Colonic mucosa (tissue), 4 donors: ENCODE measurements at places on chromosomes 2 and 18. TPM values are rescaled to one million over a fixed set of nuclear protein-coding genes. Genes with fewer than 3 reads are reported as not detected.

DNA sequence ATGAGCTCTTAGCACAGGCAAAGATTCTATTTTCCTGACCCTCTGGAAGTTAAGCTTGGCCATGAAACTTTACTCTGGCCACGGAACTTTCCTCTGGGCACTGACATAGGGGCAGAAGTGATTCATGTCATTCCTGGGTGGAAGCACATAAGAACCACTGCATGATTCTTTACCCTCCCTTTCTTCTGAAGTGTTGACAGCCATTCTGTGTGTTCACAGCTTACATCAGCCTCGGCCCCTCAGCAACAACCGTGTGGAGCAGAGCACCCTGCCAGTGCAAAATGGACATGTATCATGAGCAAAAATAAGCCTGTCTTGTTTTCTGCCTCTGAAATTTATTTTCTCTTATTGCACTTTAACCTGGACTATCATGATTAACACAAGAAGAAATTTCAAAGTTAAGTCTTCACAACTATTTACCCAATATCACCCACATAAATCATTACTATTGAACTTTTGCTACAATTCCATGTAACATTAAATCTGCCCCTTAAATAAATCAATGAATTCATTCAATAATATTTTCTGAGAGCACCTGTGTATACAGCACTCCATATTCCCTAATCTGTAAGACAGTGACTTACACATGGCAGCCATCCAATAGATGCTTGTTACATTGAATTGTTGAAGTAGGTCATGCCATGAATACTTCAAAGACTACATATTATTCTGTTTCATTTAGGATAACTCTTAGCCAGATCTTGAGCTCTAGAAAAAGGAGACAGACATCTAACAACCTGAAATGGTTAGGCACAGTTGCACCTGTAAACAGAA, 531.9 kb downstream of the IRS1 start:
- DNase-seq, result no peak

Gene BOLA3
- 44.8 TPM for total RNA-seq

DNA sequence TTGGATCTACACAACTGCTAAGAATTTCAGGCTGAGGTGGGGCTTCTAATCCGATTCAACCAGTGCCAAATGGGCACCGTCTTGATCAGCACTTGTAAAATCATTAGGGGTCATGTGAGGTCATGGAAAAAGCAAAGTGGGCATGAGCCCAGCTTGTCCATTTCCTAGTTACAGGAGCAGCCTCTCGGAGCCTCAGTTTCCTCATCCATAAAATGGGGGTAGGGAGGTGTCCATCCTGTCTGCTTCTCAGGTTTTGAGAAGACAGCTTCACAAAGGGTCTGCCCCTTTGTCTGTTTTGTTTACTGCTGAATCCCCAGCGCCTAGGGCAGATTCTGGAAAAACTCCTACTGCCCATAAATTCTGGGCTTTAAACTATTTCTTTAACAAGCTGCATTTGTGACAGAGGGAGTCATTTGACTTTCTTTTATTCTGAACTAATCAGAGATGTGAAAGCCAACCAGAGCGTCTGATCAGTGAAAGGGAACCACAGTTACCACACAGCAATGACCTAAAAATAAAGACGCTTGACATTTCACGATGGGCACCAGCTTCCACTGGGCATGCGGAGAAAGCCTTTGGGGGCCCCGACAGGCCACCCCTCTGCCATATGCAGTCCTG, 38.9 kb downstream of the DNMT3A start:
- DNase-seq, result no peak

- no peak for DNase-seq
Measured at GRCh38 chr18:63850020-63850419, 37.5 kb upstream of the SERPINB2 start.

DNA sequence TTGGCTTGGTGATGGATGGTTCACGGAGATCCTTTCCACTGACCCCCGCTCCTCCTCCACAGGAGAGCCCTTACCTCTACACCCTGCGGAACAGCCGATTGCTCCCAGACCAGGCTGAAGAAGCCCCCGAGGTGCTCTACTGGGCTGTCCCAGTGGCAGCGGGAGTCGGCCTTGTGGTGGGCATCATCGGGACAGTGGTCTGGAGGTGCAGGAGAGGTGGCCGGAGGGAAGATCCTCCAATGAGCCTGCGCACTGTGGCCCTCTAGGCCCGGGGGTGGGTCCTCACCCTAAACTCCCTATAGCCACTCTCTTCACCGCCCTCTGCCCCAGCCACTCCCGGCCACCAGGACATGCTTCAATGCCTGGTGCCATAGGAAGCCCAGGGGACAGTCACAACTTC, 108.8 kb upstream of the PPP1CB start:
- DNase-seq, result no peak

GRCh38 chr2:36477746-36478145, 120.2 kb downstream of the FEZ2 start:
- DNase-seq, result no peak

DNA sequence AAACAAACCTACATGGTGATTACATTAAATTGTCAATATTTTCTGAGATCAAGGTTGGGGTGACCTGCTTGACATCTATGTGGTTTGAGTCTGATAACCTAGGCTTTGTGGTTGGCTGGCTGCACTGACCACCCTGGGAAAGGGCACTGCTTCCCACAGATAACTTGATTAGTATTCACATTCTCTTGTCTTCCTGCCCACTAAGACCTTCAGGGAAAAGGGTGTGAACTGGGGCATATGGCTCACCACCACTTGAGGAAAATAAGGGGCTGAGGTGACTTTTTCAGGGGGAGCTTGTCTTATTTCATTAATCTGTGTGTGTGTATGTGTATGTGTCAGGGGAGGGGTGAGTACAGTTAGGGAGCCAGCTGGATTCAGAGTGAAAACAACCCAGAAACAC, 1.5 kb downstream of the SMYD1 start:
- DNase-seq, result no peak

DNA sequence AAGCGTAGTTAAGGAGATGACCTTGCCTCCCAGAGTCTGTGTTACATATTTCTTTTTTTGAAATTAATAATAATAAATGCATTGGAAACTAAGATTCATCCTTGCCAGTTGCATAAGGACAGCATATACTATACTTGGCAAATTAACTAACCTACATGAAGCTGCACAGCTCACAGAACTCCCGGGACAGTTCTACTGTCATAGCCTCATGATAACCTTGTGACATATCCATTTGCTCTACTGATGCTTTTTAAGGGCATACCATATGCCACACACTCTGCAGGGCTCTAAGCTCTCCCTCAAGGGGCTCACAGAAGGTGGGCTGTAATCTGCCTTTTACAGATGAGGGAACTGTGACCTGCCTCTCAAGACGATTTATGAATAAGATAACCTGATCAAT, 3.8 kb downstream of the ITGB1BP1 start:
- no peak for DNase-seq

GRCh38 chr2:15142069-15142689, 419.0 kb downstream of the NBAS start:
- no peak for DNase-seq

Gene IL1A
- 0.45 TPM for total RNA-seq

DNA sequence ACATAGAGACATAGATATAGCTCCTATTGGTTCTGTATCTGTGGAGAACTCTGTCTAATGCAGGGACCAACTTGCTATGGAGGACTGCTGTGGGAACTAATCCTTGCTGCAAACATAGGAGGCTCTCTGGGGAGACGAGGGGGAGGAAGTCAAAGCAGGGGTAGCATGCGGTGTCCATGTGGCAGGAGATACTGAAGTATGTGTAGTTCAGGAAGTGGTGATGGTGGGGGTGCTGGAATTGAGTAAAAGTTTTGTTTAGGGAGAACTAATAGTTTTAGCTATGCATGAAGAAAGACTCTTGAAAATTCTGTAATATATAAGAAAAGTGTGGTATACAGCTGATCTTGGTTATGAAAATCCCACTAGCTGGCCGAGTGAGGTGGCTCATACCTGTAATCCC, 62.0 kb downstream of the ANKRD44 start:
- DNase-seq, result no peak

DNA sequence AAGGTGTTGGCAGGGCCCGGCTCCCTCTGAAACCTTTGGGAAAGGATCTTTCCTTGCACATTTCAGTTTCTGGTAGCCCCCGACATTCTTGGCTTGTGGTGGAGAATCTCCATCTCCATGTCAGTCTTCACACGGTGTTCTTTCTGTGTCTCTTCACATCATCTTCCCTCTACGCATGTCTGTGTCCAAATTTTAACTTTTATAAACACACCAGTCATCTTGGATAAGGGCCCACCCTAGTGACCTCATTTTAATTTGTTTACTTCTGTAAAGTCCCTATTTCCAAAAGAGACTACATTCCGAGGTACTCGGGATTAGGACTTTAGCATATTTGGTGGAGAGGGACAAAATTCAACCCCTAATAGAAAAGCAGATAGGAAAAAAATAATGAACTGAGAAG, 138.4 kb downstream of the GALNT3 start:
- no peak for DNase-seq

Gene IAH1
- 53.9 TPM for total RNA-seq
